ENCODE measurements at places on chromosomes 16 and 17.

DNA sequence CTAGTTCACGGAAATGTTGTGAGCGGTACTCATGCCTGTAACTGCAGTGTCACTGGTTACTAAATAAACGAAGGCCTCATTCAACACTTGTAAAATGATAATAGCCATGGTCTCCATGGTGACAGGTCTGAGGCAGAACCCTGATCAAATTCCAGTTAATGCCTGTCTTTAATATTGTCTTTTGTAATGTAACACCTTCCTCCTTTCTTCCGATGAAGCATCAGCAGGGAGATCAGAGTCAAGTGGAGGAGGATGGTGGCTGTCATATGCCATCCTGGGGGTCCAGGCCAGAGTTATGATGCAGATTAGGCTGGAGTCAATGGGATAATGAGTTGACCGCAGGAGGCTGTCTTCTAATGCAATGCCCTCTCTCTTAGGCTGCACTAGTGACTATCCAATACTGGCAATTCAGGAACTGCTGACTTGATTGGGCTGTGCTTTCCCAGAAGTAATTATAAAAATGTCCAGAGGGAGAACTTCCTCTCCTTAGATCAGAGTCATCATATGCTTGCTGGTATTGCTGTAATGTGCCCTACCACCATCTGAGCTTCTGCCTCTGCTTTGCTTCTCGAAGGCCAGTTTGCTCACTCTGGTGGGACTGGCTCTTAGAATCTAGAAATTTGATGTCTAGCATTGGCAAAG, 419.1 kb downstream of the CA10 start:
- DNase-seq: no peak

- peak; percentile 92 for DNase-seq
These were observed 63.7 kb downstream of the SPAG9 start for GRCh38 chr17:51056813-51057510.

DNA sequence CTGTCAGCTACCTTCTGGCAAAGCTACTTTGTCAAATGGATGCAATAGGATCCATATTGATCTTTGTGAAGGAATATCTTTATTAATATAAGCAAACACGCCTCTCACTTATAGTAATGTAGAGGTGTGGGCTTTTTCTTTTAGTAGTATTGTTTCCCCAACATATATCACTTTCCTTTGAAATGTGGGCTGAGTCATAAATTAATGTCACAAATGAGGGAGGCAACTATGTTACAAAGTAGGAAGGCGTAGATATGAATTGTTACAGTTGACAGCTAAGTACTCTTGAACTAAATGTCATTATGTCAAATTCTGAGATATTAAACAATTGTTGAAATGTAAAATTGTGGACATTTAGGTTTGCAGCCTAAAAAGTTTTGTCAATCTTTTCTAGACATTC, 2.6 kb upstream of the PPM1E start:
- DNase-seq: no peak

- no peak for DNase-seq
These were observed 64.0 kb upstream of the SOX9 start for GRCh38 chr17:72056727-72057290.

GRCh38 chr17:13741744-13742143, 140.0 kb upstream of the HS3ST3A1 start:
- DNase-seq: no peak

DNA sequence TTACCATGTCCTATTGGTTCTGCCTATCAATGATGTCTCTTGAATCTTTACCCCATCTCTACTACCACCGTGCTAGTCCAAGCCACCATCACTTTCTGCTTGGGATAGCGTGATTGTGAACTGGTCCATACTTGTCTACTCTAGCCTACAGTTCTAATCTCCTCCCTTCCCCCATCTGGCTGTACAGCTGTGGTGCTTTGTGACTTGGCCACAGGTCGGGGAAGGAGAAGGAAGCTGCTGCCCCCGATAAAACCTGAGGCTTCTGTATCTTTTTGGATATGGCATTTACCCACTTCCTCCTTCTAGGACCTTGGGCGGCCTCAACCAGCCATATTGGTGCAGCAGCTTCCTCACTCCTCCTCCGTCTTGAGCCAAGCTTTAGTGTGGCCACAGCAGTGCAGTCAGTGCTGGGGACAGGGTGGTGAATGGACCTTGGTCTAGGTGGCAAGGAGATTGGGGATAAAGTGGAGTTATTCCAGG, 314 bp upstream of the ITGA2B start:
- no peak for DNase-seq

- DNase-seq: no peak
These were observed 651.8 kb downstream of the CDH11 start for GRCh38 chr16:64469906-64470702.

DNA sequence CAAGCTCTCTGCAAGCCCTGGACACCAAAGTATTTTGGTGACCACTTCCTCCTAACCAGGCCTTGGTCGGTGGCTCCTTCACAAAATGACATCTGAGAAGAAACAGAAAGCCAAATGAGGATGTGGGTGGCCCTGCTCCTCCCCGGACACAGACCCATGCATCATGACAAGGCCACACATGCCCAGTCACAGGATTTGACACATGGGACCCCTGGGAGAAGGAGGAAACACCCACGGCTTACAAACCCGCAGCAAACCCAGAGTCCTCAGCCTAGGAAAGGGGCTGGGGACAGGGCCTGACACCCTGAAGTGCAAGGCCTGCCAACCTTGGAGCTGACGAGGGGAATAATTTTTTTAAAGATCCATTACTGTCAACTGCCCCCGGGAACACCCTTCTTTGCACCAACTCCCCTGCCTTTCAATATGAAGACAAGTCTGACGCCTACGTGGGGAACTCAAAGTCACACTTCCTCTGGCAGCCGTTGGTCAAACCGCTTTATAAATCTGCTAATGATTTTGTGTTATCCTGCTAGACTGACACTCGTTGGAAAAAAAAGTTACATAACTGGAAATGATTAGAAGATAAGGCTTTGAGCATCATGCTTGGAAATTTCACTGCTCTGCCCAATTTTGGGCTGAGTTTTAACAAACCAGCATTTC, 41.3 kb downstream of the GAS7 start:
- peak; percentile 26 for DNase-seq

DNA sequence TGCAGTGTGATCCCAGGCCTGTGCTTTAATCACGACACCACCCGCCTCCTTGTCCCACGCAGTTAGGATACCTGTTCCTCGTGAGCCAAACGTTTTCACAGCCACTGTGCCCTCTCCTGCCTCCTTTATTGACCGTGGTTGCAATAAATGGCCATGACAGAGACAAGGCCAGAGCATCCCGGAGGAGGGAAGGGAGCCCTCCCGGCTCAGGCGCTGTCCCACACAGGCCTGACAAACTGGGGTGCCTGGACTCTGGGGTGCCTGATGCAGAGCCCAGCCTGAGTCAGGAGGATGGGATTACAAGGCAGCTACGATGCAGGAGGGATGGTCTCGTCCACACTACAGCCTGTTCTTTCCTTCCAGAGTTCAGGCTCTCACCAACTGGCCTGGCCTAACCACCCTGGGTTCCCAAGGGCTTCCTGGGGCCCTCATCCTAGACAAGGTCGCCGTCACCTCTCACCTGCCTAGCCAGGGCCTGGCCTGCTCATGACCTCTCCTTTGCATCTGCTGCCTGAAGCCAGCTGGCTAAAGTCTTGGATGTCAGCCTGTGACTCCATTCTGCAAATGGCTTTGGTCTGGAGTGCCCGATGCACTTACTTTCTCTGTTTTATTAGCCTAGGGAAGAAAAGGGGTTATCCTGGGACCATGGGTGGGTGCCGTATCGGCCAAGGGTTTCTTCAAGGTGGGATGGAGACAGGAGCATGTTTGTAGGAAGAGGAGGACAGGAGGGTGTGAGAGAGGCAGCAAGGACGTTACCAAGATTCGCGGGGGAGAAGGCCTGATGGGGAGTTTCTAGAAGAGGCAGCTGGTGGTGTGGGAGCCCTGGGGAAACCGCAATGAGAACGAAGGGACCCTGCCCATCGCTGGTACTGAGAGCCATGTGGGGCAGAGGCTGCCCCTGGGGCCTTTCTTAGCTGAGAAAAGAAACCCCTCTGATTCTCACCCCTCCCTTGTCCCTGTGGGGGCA, 234.3 kb upstream of the TNRC6C start:
- no peak for DNase-seq

- DNase-seq: no peak
These were observed 12.3 kb downstream of the RAI1 start for GRCh38 chr17:17693253-17694168.

DNA sequence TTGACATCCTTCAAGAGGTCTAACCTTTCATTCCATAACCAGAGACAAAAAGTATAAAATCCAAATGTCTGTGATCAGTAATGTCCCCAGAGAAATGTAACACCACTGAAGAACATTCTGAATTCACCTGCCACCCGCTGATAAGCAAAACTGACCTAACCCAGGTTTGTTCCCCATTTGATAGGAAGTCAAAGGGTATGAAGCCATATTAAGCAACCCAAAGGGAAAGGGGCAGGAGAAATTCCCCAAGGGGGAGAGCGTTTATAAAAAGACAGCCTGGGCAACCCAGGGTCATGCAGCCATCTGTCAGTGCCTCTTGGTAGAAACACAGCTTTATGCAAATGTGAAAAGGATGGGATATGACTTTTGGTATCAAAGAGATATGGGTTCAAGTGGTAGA, 30.7 kb upstream of the PIK3R6 start:
- no peak for DNase-seq

- DNase-seq: no peak
These were observed 12.9 kb upstream of the NLRC3 start for GRCh38 chr16:3589991-3590701.

GRCh38 chr16:71854369-71854948, 8.7 kb downstream of the ATXN1L start:
- DNase-seq: no peak

- DNase-seq: peak; percentile 87
These were observed 88.2 kb downstream of the NOG start for GRCh38 chr17:56681561-56682266.

DNA sequence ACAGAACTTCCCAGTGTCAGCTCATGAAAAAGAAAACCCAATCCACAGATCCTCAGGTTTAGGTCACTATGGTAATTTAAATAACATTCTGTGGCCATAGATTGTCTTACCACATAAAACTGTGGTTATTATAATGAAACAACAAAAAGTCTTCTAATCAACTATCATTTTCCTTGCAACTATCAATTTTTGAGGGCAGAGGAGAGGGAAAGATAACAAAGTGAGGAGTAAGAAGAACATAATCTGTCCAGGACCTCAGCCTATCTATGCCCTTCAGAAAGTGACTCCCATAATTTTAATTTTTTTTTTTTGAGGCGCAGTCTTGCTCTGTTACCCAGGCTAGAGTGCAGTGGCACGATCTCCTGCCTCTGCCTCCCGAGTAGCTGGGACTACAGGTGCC, 4.0 kb upstream of the GGNBP2 start:
- DNase-seq: no peak

DNA sequence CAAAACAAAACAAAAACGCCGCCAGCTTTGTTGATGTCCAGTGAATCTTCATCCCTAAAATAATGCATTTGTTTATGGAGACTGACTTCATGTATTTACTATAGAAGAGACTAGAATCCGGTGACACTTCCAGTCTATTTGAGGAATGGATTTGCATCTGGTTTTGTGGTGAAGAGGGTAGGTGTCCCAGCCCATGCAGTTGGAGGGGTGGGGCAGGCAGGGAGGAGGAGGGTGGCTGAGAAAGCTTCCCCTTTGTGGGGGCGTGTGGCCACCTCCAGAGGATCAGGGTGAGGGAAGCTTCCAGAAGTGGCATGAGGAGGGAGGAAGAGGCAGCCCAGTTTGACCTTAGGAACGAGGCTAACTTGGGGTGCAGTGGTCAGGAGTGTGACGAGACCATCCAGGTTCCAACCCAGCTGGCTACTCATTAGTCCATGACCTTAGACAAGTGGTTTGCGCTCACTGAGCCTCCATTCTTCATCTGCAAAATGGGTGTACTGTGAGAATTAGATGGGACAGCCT, 69.5 kb downstream of the CMIP start:
- no peak for DNase-seq

- DNase-seq: no peak
These were observed 31.9 kb downstream of the COG1 start for GRCh38 chr17:73224663-73225305.

DNA sequence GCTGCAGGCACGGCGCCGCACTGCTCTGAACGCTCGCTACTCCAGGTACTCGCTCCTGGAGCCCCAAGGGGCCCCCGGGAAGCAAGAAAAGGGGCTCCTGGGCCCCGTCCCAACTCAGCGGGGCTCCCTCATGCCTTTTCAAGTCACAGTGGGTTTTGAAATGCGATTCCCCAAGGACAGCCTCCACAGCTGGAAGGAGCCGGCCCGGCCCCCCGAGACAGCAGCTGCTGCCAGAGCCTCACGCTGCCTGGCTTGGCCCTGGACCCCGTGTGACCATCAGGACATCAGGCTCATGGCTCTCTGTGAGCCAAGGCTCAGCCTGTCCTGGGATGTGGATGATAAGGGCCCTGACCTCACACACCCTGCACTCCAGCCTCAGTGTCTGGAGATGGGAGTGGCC, 80.6 kb downstream of the LMF1 start:
- DNase-seq: no peak

DNA sequence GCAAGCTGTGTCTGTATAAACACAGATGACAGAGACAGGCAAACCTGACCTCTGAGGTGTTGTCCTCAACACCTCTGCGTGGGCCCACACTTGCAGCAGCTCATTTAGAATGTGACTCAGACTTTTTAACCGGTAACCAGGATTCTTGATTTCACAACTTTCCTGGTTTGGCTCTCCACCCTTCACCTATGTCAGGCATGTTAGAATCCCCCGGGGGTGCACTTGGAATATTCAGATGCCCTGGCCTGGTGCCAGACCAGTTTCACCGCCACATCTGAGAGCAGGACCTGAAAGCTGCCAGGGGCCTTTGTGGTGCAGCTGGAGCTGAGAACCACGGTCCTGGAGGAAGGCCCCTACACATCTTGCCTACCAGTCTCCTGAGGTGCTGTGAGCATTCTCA, 4.8 kb downstream of the DHODH start:
- peak; percentile 10 for DNase-seq

Measured in fibroblast of skin of abdomen (primary cell).